ENCODE measurements at places on chromosomes 2 and 18.
A peak's percentile ranks its signal among the peaks of the same experiment; 100 is the strongest.

DNA sequence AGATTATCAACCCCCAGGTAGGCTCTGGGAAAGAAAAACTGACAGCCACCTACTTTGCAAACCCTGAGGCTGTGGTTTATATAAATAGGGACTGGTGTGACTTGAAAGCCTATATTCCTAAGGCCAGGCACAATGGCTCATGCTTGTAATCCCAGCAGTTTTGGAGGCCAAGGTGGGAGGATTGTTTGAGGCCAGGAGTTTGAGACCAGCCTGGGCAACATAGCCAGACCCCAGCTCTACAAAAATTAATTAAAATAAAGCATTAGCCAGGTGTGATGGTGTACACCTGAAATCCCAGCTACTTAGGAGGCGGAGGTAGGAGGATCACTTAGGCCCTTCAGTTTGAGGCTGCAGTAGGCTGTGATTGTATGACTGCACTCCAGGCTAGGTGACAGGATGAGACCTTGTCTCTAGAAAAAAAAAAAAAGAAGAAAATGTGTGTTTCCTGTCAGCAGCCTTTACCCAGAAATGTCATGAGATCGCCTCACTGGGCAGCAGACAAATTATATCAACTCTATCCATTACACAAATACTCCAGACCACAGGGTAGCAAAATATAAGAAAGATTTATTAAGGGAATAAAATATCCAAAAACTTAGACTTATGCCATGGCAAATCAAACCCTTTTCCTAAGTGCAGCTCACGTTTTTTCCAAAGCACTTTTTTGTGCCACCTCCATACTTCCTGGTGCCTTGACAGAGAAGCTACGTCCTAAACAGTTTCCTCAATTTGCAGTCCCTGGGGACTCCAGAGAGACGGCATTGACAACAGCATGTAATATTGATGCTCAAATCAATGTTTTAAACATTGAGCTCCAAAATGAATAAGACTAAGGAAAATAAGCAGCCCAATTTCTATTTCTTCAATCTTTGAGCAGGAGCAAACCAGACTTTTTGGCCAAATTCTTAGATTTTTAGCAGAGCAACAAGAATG is 190.8 kb upstream of the NDUFV2 start:
- DNase-seq: no peak

DNA sequence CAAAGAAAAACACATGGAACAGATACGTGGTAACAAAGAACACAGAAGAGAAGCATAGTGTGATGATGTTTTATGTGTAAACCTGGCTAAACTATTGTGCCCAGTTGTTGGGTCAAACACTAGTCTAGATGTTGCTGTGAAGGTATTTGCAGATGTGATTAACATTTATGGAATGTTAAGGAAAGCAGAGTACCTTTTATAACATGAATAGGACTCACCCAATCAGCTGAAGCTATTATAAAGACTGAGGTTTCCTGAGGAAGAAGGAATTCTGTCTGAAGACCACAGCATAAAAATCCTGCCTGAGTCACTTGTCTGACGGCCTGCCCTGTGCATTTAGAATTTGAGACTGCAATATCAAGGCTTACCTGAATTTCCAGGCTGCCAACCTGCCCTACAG is 253.1 kb downstream of the DYM start:
- no peak for DNase-seq

- DNase-seq: no peak
Measured at GRCh38 chr2:120802158-120802557, 66.5 kb downstream of the GLI2 start.

GRCh38 chr2:45328264-45328870 is 282.7 kb downstream of the SRBD1 start:
- DNase-seq: no peak

- no peak for DNase-seq
Measured at GRCh38 chr2:216029416-216030129, 16.2 kb upstream of the MREG start.

- DNase-seq: no peak
Measured at GRCh38 chr2:58032016-58032763, 14.4 kb upstream of the VRK2 start.

GRCh38 chr2:10575609-10576280 is 114.0 kb downstream of the NOL10 start:
- no peak for DNase-seq

DNA sequence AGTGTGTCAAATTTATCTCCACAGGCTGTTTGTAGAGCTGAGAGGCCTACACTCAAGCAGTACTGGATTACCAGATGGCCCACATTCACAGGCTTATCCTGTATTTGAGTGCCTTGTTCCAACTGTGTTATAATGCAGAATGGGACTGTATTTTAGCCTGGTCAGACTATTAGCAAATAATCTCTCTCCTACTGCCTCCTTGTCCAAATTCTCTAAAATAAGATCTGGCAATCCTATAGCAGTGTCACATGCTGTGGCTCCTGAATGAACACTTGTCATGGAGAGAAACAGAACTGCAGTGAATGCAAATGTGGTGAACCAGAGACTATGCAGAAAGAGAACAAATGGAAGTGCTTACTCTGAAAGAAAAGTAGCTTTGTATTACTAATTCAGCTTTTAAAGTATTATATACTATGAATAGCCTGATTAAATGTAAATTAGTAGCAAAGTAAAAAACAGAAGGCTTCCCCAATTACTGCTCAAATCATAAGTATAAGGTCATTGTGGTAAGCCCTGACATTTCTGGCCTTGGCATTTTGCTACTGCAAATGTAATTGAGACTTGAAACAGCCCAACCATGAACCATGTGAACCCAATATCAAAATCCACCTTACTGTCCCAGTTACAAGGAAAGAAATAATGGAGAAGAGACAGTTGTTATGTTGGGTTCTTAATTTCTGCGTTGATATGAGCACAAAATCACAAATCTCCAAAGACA is 80.0 kb downstream of the MAP4K3 start:
- DNase-seq: no peak

DNA sequence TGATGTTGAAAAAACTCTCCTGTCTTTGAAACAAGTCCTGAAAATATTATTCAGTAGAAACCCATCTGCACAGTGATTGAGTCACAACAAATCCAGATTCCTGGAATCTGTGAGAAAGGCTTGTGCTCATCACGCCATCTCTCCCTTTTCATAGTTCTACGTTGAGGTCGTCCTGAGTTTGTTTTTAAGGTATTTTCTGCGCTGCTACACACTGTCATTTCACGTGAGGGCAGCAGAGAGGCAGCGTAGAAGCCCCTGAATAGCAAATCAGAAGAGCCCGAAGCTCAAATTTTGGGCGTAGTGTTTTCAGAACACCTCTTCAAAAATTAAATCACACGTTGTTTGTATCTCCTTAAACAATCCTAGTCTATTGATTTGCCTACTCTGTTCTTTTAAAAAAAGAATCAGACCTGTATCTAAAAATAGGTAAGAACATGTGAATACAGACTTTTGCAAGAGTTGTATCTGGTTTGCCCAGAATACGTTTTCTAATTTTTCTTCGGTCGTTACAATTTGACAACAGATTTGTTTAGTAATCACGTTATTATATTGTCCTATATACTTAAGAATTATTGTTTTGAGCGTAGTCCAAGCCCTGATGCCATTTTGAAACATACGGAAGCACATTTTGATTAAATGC is 61.6 kb upstream of the SLC38A11 start:
- DNase-seq: peak; percentile 40

DNA sequence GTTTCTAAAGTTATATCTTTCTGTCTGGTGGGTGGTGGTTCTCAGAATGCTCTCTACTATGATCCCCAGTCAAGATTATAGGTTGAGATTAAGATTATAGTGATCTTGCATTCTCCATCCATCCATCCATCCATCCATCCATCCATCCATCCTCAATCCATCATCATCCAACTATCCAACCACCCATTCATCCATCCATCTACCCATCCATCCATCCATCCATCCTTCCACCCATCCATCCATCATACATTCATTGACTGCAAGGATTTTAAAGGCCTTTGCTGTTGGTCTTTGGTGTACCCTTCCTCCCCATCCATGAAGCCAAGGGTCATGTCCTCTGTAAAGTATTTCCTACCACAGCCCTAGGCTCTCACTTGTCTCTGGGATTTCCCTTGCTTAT is 13.1 kb downstream of the GLI2 start:
- no peak for DNase-seq

- no peak for DNase-seq
Measured at GRCh38 chr2:161238265-161238559, 70.0 kb upstream of the PSMD14 start.

DNA sequence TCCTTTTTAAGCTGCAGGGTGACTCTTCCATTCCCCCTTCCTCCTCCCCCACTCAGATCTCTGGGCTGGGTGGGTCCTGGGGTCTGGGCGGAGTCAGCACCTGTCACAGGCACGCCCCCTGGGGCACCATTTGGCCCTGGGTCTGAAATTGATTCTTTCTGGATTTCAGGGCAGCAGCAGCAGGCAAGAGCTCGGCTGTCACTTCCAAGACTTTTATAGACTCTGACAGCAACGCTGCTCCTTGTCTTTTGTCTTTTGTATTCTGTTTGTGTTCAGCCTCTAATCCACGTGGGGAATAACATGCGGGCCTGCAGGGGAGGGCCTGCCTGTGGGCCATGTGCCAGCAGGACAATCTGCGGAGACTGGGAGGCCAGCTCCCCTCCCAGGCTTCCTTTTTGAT is 3.9 kb downstream of the BOD1L2 start:
- no peak for DNase-seq

DNA sequence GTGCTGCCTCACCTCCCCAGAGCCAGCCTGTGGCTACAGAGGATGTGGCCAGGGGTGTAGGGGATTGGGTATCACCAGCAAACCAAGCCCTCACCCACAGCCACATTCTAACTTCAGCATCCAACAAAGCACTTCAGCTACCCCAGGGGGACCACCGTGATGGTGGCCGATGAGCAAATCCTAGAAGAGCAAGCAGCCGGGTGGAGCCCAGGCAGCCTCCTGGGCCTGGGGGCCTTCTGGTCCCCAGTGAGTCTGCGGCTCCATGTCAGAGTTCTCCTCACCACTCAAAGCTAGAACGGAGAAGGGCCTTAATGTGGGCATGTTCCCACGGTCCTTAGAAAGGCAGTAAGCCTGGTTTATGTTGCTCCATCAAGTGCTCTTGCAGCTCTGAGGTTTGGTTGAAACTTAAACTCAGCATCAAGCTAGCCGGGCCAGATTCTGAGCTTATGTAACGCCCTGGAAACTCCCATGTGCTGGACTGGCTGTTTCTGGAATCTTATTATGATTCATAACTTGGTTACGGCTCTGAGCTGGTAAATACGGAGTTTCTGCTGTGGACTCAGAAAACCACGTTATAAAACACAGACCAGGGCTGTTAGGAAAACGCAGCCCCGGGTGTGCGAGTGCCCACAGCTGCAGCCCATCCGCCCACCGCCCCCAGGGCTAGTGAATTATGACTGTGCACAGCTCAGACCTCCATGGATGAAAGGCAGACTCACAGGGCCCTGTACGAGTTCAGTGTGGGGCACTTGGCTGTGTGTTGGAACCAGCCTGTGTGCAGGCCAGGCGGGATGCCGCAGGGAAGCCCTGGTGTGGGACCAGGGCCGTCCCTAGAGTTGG is 99.8 kb downstream of the SEPTIN10 start:
- DNase-seq: peak; percentile 23

DNA sequence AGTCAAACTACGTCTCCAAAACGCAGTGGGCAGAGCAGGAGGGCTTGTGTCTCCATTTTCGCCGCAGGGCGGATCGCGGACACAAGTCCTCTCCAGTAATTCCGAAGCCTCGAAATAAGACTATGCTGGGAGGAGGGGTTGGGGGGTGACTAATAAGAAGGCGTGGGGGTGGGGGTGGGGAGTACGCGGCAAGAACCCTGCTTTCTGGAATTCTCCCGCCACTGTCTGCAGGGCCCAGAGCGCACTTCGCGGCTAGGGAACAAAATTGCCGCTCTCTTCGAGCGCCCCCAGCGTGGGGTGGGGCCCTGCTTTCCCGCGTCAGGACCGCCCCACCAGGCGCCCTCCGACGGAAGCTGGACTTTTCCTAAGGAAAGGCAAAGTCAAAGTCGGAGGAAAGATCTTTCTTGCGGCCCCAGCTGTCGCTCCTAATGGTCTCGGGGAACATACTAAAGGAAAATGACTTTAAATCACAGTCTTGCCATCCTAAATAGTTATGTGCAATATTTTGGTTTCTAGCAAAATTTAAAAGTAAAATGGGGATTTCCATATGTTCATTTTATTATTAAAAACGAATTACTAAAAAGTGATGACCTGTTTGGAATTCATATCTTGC is 11.9 kb downstream of the NR4A2 start:
- DNase-seq: no peak

DNA sequence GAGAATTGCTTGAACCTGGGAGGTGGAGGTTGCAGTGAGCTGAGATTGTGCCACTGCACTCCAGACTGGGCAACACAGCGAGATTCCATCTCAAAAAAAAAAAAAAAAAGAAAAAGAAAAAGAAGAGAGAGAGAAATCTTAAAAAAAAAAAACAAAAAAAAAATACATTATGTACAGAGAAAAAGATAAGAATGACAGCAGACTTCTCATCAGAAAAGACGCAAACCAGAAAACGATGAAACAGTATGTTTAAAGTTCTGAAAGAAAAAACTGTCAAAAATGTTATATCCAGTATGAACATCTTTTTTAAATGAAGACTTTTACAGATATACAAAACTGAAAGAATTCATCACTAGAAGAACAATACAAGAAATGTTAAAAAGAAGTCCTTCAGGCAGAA is 60.4 kb downstream of the LNPK start:
- no peak for DNase-seq

GRCh38 chr2:118989481-118989880 is 47.5 kb downstream of the MARCO start:
- no peak for DNase-seq

GRCh38 chr18:22378672-22379282 is 38.9 kb downstream of the CTAGE1 start:
- DNase-seq: peak; percentile 63

DNA sequence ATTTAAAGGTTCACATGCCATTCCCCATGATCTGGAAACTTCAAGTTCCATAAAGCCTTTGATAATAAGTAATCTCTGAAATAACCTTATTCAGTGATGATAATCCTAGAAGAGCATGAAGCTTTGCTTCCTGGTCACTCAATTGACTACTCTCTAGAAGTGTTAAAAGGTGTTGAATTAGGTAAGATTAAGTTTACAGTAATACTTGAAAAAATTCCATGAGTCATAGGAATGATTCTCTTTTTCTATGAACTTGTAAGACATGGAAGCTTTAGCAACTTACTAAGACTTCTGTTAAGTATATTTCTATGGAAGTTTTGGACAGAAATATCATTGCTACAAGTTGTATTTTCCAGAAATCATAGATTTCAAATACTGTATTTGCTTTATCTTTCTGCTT is 100.6 kb downstream of the MYO1B start:
- DNase-seq: no peak

GRCh38 chr2:135969655-135970387 is 15.6 kb downstream of the DARS1 start:
- DNase-seq: no peak

DNA sequence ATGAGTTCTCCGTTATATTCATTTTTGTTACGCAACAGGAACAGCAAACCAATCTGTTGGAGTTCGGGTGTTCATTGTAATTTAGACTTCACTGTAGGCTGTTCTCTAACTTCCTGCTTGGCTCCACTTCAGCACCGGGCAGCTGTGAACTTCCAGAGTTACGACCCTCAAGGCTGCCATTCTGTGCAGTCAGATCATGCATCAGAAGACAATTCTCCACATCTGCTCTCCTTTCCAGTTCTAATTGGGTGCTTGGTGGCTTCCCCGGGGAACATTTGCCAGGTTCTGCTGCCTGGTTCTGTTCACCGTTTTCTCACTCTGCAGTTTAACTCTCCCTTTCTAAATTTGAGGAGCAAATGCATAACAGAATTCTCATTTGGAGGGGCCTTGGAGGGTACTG is 237.7 kb downstream of the NYAP2 start:
- no peak for DNase-seq
